ENCODE measurements at places on chromosomes 5 and 9. TPM values are rescaled to one million over a fixed set of nuclear protein-coding genes. Genes with fewer than 3 reads are reported as not detected.

LCN10 gene
- total RNA-seq = not detected

RXRA gene
- 20.5 TPM for total RNA-seq

MEIKIN gene
- total RNA-seq = not detected

SPATA31D4 gene
- not detected for total RNA-seq

INSL6 gene
- total RNA-seq = not detected

SMIM33 gene
- not detected for total RNA-seq

All from glutamatergic neuron (in vitro differentiated cells).